ENCODE measurements at places on chromosomes 2 and 18. TPM values are rescaled to one million over a fixed set of nuclear protein-coding genes. Genes with fewer than 3 reads are reported as not detected.

Gene PTPN2
- 44.8 TPM for total RNA-seq

Gene RIT2
- total RNA-seq: not detected

Gene UGT1A4
- not detected for total RNA-seq

Gene LIMS1
- 56.9 TPM for total RNA-seq

Gene COL4A3
- total RNA-seq: 0.65 TPM

Gene CHRNA1
- total RNA-seq: 0.23 TPM

Gene SLC19A3
- not detected for total RNA-seq

Gene DNAJC10
- 52.9 TPM for total RNA-seq

Gene TRIM43
- total RNA-seq: not detected

Gene MYO1B
- total RNA-seq: 0.73 TPM

Gene FOSL2
- total RNA-seq: 9.7 TPM

Gene IL18R1
- 12.5 TPM for total RNA-seq

Gene LYPD6
- total RNA-seq: not detected

Gene FARSB
- total RNA-seq: 15.6 TPM

All from T-cell (primary cell).